ENCODE measurements at places on chromosomes 12 and 14. TPM values are rescaled to one million over a fixed set of nuclear protein-coding genes. Genes with fewer than 3 reads are reported as not detected.

The PRPF39 gene
- 35.6 TPM for total RNA-seq

DNA sequence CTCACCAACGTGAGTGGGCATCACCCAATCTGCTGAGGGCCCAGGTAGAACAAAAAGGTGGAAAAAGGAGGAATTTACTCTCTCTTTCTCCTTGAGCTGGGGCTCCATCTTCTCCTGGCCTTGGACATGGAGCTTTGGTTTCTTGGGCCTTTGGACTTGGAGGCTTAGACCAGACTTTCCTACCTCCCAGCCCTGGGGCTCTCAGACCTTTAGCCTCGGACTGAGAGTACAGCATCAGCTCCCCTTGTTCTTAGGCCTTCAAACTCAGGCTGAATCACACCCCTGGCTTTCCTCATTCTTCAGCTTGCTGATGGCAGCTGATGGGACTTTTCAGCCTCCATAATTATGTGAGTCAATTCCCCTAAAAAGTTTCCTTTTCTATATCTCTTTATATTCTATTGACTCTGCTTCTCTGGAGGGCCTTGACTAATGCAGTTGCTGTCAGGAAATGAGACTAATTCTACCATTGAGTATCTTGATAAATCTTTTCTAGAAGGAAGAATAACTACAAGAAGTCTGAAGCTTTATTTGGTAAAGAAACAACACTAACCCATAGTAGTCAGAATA is 15.9 kb upstream of the CLEC4E start:
- no peak for DNase-seq

- DNase-seq, result no peak
Measured at GRCh38 chr12:96233168-96233567, 39.0 kb downstream of the ELK3 start.

The KRT79 gene
- total RNA-seq, result not detected

DNA sequence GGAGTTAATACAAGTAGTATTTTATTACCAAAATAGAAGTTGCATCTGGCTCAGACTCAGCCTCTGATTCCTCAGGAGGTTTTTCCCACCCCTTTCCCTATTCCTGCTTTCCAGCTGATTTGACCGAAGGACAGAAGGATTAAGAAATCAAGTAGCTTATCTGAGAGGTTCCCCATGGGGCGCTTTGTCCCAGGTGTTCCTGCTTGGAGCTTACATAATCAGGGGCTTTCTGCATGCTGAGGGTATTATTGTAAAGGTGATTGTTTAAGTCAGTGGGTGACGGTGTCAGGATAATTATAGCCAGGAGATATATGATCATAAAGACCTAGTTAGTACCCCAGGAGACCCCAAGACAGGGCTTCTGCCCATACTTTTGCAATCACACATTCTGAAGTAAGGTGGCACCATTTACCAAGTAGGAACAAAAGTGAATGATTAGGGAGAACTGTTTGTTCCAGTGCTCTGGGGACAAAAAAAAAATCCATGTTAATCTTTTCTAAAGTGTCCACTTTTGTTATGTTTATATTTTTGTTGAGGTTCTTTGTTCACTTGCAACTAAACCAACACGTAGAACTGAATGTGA is 921.3 kb downstream of the NRXN3 start:
- DNase-seq, result no peak

DNA sequence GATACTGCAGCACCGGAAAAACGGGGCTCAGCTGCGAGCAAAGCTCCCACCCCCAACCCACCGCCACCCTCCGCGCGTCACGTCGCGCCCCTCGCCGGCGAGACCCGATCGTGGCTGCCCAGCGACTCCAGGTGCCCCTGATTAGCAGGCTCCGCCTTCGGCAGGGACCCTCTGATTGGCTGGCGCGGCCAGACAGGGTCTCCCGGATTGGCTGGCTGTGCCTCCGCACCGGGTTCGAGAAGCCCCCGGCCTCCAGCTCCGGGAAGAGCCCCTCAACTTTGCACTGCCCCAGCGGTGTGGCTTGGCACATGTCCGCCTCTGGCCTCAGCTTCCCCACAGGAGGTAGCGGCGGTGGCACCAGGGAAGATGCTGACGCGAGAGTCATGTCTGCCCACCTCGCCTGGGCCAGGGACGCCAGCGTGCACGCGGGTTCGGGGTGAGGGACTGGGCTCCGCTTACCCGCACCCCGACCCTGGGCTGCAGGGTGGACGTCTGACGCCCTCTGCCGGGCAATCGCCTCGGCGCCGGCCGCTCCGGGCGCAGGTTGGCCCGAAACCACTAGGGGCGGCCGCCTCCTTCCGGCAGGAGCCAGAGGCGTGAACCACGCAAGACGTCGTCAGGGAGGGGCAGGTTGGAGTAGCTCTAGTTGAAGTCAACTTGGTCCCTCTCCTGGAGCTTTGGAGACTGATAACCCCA is 498 bp upstream of the RHOF start:
- DNase-seq, result peak; percentile 96

DNA sequence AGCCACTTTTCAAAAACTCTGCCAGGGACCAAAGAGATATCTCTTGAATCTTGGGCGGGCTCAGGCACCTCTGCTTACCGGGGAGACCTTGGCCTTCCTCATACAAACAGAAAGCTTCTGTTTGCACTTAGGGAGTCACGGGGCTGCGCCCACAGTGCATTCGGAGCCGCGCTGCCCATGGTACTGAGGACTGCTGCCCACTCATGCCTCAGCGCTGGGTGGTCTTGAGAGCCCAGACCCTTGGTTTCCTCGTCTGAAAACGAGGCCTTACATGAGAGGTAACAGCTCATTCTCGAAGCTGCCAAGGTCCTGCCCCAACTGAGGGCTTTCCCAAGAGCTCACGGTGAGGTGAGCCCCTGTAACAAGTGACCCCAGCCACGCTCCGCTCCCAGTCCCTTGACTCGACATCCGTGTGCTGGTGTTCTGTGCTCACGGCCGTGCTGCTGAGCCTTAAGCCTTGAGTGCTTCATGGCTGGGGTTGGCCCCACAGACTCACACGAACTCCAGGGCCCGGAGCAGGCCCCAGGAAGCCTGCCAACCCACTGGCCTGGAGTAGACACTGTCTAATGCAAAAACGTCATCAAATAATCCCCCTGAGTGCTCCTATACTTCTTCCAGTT is 47.4 kb upstream of the GPR68 start:
- no peak for DNase-seq

GRCh38 chr12:53056296-53056695 is 6.4 kb downstream of the TNS2 start:
- no peak for DNase-seq

The GLI1 gene
- total RNA-seq, result 3.6 TPM

GRCh38 chr14:22333422-22334274 is 255.4 kb downstream of the DAD1 start:
- no peak for DNase-seq

DNA sequence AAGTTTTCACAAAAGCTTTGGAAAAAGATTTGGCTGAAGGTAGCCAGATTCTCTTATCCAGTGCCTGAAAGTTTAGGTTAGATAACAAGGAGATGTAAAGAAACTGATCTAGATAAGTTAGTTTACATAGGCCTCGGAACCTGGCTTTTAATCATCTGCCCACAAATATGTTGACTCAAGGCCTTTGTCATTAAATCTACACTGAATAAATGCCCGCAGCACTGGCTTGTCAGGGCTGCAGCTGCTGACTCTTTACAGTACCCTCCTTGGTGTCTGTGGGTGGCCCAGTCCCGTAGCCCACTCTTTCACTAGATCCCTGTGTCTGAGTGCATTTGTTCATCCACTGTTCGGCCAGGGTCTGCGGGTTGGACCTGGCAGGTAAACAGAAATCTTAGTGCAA is 58.0 kb downstream of the TMEM116 start:
- DNase-seq, result no peak

The RNASE2 gene
- total RNA-seq, result 1.4 TPM

DNA sequence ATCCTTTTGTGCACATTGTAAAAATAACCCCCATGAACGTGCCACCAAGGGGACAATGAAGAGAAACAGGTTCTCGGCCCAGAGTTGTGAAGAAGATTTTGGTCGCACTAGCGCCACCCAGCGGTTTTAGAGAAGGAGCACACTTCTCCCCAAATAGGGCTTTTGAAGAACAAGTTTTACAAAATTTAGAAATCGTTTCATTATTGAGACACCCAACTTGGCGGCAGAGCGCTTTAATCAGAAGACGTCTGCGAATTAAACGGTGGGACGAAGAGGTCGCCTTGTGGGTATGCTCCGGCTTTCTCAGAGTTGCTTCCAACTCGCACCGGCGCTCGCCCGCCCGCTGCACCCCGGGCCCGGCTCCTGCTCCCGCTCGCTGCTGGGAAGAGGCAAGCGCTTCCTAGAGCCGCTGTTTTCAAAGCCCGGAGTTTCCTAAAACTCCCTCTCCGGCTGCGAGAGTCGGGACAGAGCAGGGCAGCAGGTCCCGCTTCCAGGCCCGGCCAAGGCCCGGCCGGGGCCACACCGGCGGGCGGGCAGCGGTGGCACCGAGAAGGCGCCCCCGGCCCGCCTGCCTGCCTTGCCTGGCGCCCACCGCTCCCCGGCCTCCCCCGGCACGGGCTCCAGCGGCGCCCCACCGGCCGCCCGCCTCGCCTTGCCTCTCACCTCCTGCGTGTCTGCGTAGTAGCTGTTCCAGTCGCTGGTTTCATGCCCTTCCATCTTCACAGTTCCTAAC is 645 bp downstream of the FOXA1 start:
- DNase-seq, result peak; percentile 75

The EGLN3 gene
- total RNA-seq, result 121 TPM

DNA sequence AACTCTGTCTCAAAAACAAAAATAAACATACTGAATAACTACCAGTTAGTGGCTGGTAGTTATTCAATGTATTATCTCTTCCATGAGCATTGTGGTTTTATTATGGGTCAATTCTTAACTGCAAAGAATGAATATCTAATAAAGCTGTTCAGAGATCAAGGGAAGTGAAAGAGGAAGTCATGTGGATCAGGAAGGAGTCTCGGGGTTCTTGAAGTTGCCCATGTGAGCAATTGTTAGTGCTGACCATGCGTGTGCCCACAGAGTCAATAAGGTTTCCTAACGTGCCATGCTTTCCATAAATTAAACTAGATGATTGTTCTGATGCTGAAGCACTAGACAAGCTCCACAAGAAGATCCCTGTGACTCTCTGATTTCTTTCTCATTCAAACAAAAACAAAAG is 136.5 kb upstream of the CPSF6 start:
- peak; percentile 17 for DNase-seq

- DNase-seq, result no peak
Measured at GRCh38 chr14:99502989-99503421, 21.8 kb downstream of the CCNK start.

The PPM1H gene
- total RNA-seq, result 1.9 TPM

DNA sequence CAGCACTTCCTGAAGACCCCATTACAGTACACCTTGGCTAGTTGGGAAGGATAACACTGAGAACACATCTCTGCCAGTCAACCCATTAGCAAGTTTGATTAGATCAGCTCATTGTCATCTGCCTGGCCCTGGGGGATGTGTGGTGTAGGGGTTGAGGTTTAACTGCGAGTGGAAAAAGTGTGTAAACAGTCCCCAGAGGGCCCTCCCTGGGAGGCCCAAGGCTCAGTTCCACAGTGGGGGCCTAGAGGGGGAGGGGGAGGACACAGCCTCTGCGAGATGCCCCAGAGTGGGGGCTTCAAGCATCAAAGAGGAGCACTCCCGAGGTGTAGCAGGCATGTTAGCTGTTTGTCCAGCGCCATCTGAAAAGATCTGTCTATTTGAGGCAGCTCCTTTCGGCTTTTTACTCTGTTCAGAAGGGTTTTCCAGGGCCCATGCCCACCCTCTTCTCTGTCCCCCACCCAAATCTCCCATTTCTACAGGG is 344 bp downstream of the LPAR5 start:
- no peak for DNase-seq

- no peak for DNase-seq
Measured at GRCh38 chr14:52112336-52113018, 43.6 kb upstream of the NID2 start.

The C1RL gene
- 56.3 TPM for total RNA-seq

- no peak for DNase-seq
Measured at GRCh38 chr14:104885031-104885972, 20.2 kb downstream of the CEP170B start.

The LYZ gene
- 16.4 TPM for total RNA-seq

The COL2A1 gene
- 0.48 TPM for total RNA-seq

The AQP2 gene
- total RNA-seq, result 0.24 TPM

The NGB gene
- not detected for total RNA-seq

- no peak for DNase-seq
Measured at GRCh38 chr12:106310687-106311086, 8.2 kb downstream of the TCP11L2 start.

DNA sequence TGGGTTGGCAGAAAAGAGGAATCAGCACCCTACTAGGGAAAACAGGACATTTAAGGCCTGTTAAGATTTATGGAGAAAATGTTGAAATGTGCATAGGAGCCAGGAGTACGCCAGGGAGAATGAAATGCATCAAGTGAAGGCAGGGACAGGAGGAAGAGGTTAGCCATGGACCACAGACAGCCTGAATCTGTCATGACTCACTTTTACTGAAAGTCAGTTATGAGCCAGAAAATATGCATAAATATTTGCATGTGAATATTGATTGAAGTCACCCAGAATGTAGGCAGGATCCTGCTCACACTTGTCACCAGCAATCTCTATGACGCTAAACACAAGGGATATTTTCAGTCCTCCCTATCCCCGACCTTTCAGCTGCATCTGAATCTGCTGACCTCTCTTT is 25.1 kb upstream of the CDK17 start:
- DNase-seq, result peak; percentile 51

GRCh38 chr14:74015963-74016362 is 3.1 kb downstream of the ENTPD5 start:
- DNase-seq, result no peak

The ACACB gene
- 27.9 TPM for total RNA-seq

The RNF212B gene
- not detected for total RNA-seq

GRCh38 chr14:90675399-90675798 is 140.8 kb downstream of the TTC7B start:
- no peak for DNase-seq

GRCh38 chr14:67762051-67762450 is 54.3 kb downstream of the ZFYVE26 start:
- no peak for DNase-seq

Measured in umbilical cord (tissue), 2 donors.